Endothelial cell of umbilical vein (primary cell): ENCODE measurements at places on chromosomes 4 and X. TPM values are rescaled to one million over a fixed set of nuclear protein-coding genes. Genes with fewer than 3 reads are reported as not detected.

DNA sequence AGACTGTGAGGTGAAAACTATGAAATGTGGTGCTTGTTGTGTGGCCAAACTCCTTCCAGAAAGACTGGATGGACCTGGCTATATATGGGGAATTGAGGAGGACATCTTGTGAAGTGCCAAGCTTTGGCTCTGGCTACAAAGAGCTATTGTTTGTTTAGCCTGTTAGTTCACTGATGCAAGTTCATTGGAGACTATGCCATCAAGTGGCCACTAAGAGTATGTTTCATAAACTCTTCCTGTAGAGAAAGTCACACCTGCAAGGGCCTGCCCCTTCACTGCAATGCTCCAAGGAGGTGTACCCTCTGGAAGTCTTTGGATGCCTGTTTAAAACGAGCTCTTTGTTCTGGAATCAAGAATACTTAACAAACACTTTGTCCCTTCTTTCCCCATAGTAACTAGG, 382.0 kb downstream of the GABRG1 start:
- no peak for DNase-seq

Gene MTM1
- polyA plus RNA-seq: 2.3 and 2.4 TPM in 2 replicates

GRCh38 chrX:36787752-36788151, 220.4 kb upstream of the FAM47C start:
- DNase-seq: no peak

DNA sequence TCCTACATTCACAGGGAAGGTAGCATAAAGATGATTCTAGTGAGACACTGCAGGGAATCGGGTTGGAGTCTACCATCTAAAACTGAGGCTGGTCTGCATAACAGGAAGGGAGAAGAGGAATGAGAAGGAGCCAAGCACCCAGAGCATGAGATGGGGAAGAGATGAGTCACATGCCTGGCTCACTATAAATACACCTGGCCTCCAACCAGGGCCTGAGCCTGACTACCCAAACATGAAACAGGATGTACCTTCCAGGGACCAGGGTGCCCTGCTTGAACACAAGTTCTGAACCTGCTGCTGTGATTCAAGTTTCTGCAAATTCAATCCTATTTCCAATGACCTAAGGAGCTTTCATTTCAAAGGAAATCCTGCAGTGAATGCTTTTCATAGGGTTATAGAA, 24.9 kb downstream of the CD99L2 start:
- DNase-seq: peak; percentile 12

Gene TEC
- 0.08 and 0.18 TPM in 2 replicates for polyA plus RNA-seq

GRCh38 chr4:153566631-153567150, 100.5 kb downstream of the TMEM131L start:
- DNase-seq: no peak

DNA sequence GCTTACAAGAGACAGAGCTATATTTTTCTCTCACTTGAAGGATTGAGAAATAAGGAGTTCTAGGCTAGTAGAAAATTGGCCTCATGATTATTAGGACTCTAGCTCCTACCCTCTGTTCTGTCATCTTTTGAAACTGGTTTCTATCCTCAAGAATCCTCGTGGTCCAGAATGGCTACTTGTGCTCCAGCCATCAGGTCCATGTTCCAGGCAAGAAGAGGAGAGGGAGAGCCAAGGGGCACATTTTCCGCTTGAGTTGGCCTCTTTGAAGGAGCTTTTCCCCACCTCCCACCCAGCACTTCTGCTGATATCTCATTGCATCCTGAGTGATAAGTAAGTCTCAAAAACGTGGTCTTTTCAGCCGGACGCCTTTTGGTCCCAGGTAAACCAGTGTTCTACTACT, 7.2 kb upstream of the SORBS2 start:
- no peak for DNase-seq

Gene CLDN34
- 0.08 and 0.14 TPM in 2 replicates for polyA plus RNA-seq

DNA sequence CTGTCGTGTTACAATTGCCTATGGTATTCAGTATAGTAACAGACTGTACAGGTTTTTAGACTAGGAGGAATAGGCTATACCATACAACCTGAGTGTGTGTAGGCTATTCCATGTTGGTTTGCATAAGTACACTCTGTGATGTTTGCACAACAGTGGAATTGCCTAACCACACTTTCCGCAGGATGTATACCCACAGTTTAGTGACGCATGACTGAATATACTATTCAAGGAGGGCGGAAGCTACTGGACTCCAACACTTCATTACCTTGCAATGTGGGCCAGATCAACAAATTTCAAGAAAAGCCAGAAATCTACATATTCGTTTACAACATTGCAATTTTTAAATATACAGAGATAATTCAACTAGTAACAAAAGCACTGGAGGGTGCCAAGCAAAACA, 317.2 kb downstream of the PDGFC start:
- no peak for DNase-seq

DNA sequence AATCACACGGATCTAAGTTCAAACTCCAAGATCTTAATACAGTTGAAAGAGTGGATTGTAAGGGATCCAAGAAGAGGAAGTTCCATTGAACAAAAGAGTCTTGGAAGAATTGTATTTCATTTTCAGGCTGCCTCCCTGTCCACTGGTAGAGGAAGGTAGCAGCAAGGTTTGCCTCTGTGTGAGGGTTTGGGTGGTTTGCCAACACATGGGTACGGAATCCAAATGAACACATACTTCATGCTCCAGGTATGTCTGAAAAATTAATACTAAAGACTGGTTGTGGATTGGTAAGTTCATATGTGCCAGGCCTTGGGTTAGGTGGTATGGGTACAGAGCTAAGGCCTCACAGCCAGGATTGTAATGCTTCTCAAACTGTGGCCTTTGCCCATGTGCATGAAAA, 523.6 kb upstream of the BOD1L1 start:
- no peak for DNase-seq

Gene SPANXN4
- polyA plus RNA-seq: not detected in 2 replicates

Gene MAGED4B
- polyA plus RNA-seq: 29.5 and 34.6 TPM in 2 replicates

Gene YY2
- 0.59 and 0.86 TPM in 2 replicates for polyA plus RNA-seq

- DNase-seq: peak; percentile 3
Observed at GRCh38 chrX:20265726-20266681, 705 bp downstream of the RPS6KA3 start.

GRCh38 chr4:33961761-33962160, 2282.6 kb downstream of the ARAP2 start:
- no peak for DNase-seq

DNA sequence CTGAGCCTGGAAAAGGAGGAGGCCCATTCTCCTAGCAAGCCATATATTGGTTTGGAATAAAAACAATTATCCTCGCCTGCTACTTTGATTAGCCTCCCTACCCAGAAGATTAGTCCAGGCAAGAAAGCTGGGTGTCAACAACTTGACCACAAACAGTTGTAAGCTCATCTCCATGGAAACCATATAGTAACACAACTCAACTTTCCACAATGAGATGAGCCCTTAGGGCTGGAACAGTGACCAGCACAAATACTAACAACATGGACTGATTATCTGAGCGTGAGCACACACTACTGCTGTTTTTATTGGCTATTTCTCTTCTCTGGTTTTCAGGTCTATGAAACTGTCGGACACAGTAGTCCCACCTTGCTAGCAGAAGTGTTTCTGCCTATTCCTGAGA, 80.8 kb downstream of the CC2D2A start:
- no peak for DNase-seq

- DNase-seq: no peak
Observed at GRCh38 chr4:57076646-57077045, 33.5 kb downstream of the IGFBP7 start.

GRCh38 chr4:156568041-156568440, 403.6 kb downstream of the PDGFC start:
- no peak for DNase-seq

Gene AKAP4
- not detected in 2 replicates for polyA plus RNA-seq

DNA sequence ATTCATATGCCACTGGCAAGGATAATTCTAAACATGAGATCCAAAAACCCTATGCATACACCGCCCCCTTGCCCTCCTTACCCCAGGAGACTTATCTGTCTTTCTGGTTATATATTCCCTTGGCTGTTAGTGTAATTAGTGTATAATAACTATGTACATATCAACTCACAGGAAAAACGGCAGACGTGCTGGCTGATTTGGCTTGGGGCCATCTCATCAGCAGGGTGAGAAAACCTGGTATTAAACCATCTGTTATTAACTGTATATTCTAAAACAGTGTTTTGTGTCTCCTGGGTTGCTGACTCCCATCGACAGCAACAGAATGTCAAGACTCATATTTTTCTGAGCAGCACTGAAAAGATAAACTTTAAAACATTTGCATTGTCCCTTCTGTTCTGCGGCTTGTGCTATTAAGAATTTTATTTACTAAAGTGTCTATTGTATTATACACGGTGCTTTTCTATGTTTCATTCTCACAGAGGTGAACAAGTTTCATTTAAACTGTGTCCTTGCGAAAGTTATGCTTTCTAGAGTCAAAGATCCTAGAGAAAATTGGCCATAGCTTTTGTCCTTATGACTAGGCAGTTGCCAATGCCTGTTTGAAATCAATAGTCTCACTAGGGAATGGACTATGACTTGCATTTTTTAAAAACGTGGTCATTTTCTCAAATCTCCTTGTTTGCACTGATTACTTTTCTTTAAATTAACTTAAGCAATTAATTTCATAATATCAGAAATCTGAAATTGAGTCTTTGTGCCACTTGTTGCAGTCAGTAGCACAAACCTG, 211.5 kb upstream of the MID1 start:
- DNase-seq: no peak

DNA sequence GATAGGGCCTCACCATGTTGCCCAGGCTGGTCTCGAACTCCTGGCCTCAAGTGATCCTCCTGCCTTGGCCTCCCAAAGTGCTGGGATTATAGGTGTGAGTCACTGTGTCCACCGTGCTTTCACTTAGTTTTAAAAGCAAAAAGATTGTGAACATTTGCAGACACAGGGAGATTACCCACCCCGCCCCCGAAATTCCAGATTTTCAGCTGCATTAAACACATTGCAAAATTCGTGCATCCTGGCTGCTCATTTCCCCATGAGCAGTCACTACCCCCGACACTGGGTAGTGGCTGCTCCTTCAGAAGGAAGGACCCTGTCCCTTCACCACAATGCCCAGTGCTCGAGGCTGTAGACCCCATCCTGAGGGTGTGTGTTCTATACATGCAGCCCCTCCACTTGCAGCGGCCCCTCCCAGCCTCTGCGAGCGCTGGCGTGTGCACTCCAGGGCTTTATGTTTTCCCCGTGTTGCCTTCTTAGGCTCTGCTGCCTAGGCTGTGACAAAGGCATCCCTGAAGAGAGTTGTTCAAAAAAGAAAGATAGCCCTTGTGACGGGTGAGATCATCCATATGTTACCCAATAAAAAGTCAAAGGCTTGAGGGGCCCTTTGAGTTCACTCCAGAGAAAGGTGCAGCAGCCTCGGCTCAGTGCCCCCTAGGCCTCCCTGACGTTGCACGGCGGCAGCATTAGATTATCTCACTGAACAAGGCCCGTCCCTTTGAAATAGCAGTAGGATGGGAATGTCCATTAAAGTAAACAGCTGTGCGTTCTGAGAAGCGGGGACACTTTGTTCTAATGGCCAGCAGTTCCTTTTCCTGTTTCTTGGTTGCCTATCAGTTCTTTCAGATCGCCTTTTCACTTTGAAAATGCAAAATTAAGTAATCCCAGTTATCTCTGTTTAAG, 71.6 kb downstream of the SHROOM2 start:
- no peak for DNase-seq

Gene NLRP2B
- 0.01 TPM in 1 of 2 replicates, not detected in the other for polyA plus RNA-seq

GRCh38 chr4:47749858-47750257, 88.0 kb downstream of the CORIN start:
- no peak for DNase-seq

DNA sequence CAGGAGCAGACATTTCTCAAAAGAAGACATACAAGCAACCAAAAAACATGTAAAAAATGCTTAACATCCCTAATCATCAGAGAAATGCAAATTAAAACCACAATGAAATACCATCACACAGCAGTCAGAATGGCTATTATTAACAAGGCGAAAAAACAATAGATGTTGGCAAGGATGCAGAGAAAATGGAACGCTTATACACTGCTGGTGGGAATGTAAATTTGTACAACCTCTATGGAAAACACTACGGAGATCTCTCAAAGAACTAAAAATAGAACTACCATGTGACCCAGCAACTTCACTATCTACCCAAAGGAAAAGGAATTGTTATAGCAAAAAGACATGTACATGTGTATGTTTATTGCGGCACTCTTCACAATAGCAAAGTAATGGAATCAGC, 71.5 kb downstream of the PPP4R3C start:
- DNase-seq: no peak

DNA sequence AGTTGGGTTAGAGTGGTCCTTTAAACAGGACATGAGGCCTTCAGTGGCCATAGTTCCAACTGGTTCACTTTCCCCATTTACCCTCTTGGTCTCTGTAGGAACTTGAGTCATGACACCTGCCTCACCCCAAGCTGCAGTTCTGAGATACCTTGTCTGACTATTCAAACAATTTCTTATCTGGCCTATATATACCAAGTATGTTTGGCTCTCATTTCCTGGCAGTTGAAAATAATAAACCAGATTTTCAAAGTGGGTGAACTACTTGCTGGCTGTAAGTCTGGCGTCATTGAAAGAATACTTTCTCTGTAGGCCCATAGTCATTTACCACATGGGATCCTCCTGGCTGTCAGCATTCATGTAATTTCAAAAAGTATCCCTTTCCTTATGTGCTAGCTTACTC, 228.8 kb downstream of the SHROOM3 start:
- DNase-seq: no peak

Gene TMEM154
- 5.1 and 5.4 TPM in 2 replicates for polyA plus RNA-seq

DNA sequence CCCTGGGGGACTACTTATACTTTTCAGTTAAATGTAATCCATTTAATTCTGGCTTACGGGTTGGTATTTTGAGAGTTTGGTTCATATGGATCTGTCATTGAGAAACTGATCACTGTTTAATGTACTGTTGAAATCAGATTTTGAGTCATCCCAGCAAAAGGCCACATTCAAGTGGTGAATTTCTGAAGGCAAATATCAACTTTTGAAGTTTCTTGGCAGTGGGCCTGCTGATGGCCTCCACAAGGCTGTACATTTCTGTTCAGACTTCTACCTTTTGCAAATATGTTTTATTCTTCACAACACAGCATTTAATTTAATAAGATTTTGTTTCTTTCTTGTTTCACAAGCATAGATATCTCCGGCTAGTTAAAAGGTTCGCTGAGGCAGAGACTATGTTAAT, 138.7 kb downstream of the PDGFC start:
- no peak for DNase-seq

Gene SMR3B
- not detected in 2 replicates for polyA plus RNA-seq

GRCh38 chrX:130915302-130915701, 12.3 kb upstream of the ENOX2 start:
- DNase-seq: no peak

DNA sequence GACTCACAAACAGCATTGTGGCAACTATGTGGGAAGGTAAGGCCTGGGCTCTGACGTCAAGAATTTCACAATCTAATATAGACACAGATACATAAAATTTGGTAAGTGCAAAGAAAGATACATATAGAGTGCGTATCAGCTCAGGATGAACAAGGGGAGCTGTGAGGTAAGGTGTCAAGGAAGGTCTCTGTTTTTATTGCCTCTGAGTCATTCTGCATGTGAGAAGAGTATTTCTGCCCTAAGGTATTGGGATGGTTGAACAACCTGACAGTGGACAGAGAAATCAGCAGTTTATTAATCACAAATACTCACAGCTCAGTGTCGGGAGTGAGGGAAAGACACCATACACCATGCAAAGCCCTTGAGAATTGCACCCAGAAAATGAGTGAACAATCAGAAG, 89.8 kb downstream of the COMMD8 start:
- no peak for DNase-seq
